ENCODE measurements at places on chromosomes 12 and 14. TPM values are rescaled to one million over a fixed set of nuclear protein-coding genes. Genes with fewer than 3 reads are reported as not detected.

- no peaks in the 10 kb centered on the region for H3K36me3 ChIP-seq
- H3K27me3 ChIP-seq: no peaks in the 10 kb centered on the region
- no peak for DNase-seq
These were observed 596.1 kb downstream of the ETNK1 start for GRCh38 chr12:23221066-23221465.

GRCh38 chr12:12171991-12172511, 94.8 kb downstream of the LRP6 start:
- H3K27ac ChIP-seq: peak overlapping the region; percentile 64
- no peaks in the 10 kb centered on the region for H3K36me3 ChIP-seq
- peaks cover 12% of the 10 kb centered on the region for H3K4me1 ChIP-seq
- DNase-seq: peak; percentile 74

DNA sequence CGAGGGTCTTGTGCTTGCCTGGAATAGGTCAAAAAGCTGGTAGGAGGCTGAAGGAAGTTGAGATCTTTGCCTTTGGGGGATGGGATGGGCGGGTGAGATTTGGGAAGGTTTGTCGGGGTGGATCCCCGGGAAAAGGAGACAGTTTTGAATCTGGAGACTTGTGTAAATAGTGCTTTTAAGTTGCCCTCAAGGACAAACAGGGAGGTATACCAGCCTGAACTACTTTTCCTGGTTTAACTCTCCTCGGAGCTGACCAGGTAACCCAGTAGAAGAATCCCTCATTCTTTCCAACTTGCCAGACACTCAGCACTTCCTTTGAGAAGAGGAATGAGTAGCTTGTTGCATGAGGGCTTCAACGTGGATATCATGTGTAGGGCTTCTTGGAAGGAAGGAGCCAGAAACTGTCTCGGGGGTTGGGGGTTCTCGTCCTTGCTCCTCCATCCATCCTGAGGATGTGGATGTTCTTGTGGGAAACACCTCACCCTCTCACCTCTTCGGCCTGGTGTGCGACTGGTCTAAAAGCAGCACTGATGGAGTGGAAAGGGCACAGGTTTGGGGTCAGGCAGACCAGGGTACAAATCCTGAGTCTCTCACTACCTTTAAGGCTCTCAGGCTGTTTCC, 1.9 kb downstream of the TEAD4 start:
- DNase-seq: no peak
- H3K36me3 ChIP-seq: peaks cover 1% of the 10 kb centered on the region
- H3K4me1 ChIP-seq: peaks cover 13% of the 10 kb centered on the region
- H3K27ac ChIP-seq: no peak overlapping the region
- peaks cover 59% of the 10 kb centered on the region for H3K27me3 ChIP-seq
- peak overlapping the region; percentile 86 for H3K4me3 ChIP-seq

CCDC91 gene
- total RNA-seq: 12.0 TPM

GPHN gene
- 46.8 TPM for total RNA-seq

All from activated CD4-positive, alpha-beta T cell treated with anti-CD3 and anti-CD28 coated beads, Interleukin-2, amount 10 ng/mL, durations not matched to agents 24 days and 14 days (primary cell).